ENCODE measurements at places on chromosomes 13 and 19.

DNA sequence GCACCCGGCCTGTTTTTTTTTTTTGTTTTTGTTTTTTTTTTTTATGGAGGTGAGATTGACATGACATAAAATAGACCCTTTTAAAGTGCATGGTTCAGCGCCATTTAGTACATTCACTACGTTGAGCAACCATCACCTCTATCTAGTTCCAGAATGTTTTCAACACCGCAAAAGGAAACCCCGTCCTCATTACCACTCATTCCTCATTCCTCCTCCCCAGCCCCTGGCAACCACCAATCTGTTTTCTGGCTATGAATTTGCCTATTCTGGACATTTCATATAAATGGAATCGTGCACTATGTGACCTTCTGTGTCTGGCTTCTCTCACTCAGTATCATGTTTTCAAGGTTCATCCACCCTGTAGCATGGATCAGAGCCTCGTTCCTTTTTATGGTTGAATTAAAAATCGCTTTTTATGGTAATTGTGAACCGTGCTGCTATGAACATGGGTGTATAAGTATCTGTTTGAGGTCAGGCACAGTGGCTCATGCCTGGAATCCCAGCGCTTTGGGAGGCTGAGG is 9.9 kb upstream of the ADGRE5 start:
- DNase-seq, result no peak

GRCh38 chr13:98998831-98999638 is 21.2 kb upstream of the DOCK9 start:
- DNase-seq, result no peak

DNA sequence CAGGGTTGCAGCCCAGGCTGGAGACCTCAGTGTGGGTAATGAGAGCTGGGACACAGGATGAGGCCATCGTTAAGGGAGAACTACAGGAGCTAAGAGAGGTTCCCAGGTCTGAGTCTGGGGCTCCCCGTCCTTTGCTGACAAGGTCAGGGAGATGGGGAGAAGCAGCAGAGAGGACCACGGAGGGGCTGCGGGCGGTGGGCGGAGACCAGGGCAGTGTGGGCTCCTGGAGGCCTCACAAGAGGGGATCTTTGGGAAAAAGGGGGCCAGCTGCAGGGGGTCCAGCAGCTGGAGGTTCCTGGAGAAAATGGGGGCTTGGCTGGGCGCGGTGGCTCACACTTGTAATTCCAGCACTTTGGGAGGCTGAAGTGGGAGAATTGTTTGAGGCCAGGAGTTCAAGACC is 16.0 kb downstream of the RFX1 start:
- DNase-seq, result no peak

- DNase-seq, result peak; percentile 91
These were observed 7.7 kb upstream of the CXCL17 start for GRCh38 chr19:42450314-42450934.

DNA sequence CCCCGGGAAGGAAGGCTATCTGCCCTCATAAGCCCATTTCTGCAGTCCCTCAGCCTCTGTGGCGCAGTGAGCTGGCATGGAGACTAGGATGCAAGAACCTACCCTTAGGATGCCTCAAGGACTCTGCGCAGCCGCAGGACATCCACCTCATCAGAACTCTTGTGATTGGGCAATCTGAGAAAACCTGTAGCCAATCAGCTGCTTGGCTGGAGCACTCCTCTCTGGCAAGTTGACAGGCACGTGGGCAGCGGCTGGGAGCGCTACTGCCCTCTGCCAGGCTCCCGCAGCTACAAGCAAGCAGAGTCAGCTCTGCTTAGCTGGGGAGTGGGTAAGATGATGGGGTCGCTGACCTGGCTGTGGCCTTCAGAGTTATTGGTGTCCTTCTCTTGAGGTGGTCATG is 1.5 kb upstream of the ECSIT start:
- peak; percentile 93 for DNase-seq

DNA sequence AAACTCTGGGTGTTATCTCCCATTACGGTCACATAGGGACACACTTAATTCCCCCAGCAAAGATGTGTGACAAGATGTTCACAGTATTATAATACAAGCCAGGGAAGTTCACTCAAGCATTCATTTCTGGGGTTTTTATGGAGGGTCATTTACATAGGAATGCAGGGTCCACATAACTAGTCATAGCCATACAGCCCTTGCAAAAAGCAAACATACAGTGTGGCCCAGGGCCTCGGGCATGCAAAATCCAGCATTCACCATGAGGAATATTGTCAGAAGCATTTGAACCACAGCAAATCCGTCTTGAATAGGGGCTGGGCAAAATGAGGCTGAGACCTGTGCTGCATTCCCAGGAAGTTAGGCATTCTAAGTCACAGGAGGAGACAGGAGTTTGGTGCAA is 13.0 kb upstream of the ZNF460 start:
- no peak for DNase-seq

GRCh38 chr13:70171151-70171550 is 62.9 kb upstream of the KLHL1 start:
- peak; percentile 74 for DNase-seq

DNA sequence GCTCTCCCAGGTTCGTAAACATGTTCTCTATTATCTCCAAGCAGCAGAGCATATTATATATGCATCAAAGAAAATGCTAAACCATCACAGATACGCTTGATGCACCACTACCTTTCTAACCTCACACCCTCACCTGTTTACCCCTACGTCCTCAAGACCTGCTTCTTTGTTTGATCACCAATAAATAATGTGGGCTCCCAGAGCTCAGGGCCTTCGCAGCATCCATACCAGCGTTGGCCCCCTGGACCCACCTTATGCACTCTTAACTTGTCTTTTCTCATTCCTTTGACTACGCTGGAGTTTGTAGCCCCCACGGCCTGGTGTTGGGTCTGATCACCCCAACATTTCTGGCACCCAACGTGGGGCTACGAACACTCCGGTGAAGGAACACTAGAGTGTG is 10.0 kb upstream of the ZNF443 start:
- DNase-seq, result no peak

- peak; percentile 90 for DNase-seq
These were observed 11.0 kb downstream of the CTU1 start for GRCh38 chr19:51097166-51097738.

DNA sequence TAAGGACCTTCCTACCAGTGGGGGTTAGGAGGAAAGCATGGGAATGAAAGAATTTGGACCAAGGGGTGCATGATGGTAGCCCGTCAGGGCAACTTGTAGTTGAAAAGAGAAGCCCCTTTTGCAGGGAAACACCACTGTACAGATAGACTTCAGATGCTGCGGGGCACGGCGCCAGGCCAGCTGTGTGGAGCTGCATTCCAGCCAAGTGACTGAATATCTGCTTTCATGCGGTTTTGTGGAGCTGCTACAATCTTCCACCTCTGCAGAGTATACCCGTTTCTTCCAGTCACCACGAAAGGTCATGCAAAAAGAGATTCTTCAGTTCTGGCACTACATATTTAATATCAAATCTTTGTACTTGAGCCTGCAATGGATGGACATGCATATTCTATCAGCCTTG is 104.7 kb downstream of the RGCC start:
- DNase-seq, result peak; percentile 62

GRCh38 chr19:31139871-31140505 is 209.2 kb downstream of the TSHZ3 start:
- peak; percentile 81 for DNase-seq

GRCh38 chr13:75934889-75935288 is 298.8 kb downstream of the LMO7 start:
- peak; percentile 40 for DNase-seq

DNA sequence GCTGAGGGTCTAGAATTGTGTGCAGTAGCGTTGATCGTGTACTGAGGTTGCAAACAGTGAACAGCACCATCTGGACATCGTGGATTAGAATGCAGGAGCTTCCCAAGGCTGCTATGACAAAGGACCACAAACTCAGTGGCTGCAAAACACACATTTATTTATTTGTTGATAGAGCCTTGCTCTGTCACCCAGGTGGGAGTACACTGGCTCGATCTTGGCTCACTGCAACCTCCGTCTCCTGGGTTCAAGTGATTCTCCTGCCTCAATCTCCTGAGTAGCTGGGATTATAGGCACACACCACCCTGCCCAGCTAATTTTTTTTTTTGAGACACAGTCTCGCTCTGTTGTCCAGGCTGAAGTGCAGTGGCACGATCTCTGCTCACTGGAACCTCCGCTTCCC is 2.3 kb upstream of the UHRF1 start:
- no peak for DNase-seq

DNA sequence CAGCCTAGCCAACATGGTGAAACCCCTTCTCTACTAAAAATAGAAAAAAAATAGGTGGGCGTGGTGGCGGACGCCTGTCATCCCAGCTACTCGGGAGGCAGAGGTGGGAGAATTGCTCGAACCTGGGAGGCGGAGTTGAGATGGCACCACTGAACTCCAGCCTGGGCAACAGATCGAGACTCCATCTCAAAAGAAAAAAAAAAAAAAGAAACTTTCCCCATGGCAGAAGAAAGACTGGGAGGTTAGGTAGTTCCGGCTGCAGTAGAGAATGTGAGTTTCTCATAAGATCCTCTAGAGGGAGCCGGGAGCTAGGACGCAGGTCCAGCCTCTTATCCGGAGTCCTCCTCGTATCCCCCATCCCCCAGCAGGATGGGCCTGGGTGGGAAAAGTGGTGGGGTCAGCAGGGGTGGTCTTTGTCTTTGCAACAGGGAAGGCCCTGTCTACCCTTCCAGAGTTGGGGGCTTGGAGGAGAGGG is 13.2 kb upstream of the CREB3L3 start:
- peak; percentile 79 for DNase-seq

GRCh38 chr13:97125810-97126738 is 96.1 kb upstream of the MBNL2 start:
- DNase-seq, result peak; percentile 89

DNA sequence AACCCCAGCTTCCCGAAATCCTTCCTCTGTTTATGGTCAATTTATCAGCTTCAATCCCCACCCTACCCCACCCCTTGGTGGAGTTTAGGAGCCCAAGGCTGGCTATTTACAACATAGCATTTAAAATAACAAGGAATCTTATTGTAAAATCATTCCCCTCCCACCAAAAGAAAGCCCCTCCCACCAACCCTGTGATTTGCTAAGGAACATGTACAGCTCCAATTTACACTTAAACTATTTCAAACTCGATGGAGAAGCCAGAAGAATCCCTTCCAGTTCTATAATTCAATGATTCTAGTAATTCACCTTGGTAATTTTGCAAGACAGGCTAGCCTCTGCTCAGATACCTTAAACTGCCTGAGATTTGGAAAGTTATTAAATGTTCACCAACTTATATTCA is 3.0 kb downstream of the LATS2 start:
- DNase-seq, result peak; percentile 37

- no peak for DNase-seq
These were observed 809.6 kb downstream of the EFNB2 start for GRCh38 chr13:105725887-105726286.

- peak; percentile 47 for DNase-seq
These were observed 441.5 kb upstream of the KLF12 start for GRCh38 chr13:74575729-74576125.

DNA sequence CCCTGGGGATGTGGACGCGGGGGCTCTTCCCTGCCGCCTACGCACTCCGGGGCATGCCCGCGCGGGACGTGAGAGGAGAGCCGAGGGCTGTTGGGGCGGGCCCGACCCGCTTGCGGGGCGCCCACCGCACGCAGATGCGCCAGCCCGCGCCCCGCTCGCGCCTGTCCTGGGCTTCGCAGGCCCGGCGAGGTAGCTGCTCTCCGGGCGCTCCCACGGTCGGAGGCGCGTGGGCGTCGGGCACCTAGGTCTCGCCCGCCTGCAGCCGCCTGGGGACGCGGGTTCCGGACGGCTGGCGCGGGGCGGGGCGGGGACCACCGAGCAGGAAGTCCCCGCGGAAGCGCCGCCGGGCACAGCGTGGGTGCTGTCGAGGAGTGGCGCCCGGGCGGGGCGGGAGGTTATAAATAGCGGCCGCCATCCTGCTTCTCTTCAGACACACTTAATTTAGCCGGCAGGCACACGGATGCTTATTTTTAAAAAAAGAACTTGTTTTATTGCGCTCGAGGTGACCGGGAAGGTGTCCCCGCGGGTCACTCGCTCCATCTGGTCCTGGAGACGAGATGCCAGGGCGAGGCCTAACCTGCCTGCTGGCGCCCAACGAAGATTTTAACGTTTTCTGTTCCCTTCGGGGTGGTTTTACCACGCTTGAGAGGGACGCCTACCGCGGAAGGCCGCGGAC is 561 bp upstream of the GJA3 start:
- DNase-seq, result no peak

DNA sequence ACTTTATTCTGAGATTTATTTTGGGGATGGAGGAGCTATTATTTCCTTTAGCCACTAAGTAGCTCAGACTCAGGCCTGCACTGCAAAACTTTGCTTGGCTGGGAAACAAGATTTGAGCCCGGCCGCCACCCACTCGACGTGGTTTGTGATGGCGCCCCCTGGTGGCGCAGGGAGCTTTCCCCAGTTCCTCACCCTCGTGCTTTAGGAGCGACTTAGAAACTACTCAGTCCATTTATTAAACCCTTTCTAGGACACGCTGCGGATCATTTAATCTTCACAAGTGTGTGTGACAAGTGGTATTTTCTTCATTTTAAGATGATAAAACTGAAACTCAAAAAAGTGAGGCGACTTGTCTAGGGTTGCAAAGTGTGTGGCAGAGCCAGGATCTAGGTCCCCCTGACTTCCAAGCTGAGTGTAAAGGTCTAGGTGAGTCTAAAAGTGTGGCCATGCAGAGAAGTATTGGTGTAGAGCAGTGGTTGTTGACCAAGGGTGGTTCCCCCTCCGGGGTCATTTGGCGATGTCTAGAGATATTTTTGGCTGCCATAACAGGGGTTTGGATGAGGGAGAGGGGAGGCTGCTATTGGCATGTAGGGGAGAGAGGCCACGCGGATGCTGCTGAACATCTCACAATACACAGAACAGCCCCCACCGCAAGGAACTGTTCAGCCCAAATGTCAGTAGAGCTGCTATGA is 2.2 kb downstream of the CXCL17 start:
- peak; percentile 80 for DNase-seq

DNA sequence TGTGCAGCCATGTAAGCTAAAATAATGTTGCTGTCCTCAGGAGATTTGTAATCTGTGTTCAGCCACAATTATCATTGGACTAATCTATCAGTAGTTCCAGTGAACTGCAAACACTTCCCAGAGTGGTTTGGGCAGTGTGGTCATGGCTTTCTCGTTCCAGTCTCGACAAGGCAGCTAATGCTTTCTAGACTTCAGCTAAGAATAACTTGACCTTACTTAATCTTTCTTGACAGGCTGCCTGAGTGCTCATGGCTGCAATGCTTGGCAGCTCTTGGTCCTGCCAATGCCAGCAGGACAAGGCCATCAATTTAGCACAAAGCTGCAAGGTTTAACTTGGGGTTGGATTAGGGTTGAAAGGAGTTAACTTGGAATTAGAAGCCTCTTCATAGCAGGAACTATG is 32.8 kb downstream of the ATP12A start:
- DNase-seq, result no peak

All from epithelial cell of esophagus (primary cell).